ENCODE measurements at places on chromosomes 16 and 17.
A peak's percentile ranks its signal among the peaks of the same experiment; 100 is the strongest.

DNA sequence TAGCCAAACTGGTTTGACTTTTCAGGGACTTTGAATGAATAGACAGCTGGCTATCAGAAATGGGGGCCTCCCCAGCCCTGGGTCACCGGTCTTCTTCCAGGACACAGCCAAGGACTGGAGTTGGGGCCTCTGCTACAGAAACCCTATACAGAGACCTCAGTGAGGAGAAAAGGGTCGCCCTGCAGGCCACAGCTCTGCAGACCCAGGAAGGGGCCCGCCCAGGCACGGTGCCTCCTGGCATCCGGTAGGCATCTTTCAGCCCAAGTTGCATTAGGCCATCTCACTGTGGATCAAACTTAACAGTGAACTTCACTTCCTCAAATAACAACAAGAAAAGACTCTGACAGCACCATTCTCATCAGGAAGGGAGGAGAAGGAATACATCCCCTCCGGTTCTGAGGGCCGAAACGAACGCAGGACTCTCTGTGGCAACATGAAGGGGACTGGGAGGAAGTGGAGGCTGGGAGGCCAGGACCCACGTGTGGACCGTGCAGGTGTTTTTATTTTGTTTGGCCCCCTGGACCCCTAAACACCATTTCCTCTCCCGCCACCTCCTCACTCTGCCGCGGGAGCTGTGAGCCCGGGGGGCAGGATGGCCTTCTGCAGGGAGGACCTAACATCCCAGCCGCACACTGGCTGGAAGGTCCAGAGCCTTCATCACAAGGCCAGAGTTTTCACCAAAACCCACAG lies 7.2 kb downstream of the SLC38A10 start:
- DNase-seq: no peak

- DNase-seq: no peak
Measured at GRCh38 chr16:56193951-56194726, 2.9 kb downstream of the GNAO1 start.

- DNase-seq: no peak
Measured at GRCh38 chr17:62852195-62852594, 44.1 kb upstream of the MARCHF10 start.

DNA sequence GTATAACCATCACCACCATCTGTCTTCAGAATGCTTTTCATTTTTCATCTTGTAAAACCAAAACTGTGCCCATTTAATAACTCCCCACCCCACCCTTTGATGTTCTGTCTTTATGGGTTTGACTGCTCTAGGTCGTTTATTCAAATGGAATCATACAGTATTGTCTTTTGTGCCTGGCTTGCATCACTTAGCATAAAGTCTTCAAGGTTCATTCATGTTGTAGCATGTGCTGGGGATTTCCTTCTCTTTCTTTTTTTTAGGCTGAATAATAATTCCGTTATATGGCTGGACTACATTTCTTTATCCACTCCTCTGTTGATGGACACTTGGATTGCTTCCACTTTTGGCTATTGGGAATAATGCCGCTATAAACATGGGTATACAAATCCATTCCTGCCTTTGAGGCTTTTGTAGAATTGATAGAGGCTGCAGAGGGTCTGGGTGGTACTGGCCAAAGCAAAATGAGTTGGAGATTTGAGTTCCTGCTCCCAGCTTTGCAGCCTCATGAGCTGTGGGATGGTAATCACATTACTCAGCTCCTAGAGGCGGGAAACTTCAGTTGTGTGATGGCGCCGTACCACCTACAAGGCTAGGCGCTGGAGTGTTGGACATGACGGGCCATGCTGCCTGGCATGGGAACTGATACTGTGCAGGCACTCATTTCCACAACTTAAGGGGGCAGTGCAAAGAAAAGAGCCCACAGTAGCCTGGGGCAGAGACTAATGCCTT lies 64.8 kb downstream of the CLEC16A start:
- DNase-seq: no peak

DNA sequence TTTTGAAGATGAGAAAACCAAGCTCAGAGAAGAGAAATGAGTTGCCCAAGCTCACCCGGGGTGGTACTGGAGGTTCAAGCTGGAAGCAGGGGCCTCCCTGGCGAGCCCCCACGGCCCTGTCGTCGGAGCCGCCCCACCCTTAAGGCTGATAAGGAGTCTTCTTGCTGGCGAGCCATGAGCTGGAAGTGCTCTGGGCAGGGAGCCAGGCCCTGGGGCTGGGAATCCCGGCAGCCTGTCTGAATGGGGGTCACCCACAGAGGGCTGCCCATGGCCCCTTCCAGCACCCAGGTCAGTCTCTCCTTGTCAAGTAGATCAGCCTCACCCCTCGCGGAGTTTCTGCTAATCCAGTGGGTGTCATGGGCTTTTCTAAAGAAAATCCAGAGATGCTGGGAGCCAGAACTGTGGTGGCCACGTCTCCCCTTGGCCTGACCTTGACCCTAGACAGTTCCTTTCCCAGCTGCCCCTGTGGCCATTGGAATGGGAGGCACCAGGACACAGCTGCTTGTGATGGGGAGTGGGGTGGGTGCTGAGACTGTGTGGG lies 1.2 kb upstream of the P2RX1 start:
- peak; percentile 19 for DNase-seq

DNA sequence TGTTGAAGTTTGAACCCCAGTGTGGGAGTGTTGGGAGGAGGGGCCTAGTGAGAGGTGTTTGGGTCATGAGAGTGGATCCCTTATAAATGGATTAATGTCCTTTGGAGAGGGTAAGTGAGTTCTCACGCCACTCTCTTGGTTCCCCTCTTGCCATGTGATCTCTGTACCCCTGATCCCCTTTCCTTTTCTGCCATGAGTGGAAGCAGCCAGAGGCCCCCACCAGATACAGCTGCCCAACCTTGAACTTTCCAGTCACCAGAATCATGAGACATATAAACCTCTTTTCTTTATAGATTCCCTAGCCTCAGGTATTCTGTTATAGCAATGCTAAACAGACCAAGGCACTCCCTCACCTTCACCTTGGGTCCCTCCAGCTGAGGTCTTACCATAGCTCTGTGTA lies 7.4 kb downstream of the SLC6A2 start:
- DNase-seq: no peak

DNA sequence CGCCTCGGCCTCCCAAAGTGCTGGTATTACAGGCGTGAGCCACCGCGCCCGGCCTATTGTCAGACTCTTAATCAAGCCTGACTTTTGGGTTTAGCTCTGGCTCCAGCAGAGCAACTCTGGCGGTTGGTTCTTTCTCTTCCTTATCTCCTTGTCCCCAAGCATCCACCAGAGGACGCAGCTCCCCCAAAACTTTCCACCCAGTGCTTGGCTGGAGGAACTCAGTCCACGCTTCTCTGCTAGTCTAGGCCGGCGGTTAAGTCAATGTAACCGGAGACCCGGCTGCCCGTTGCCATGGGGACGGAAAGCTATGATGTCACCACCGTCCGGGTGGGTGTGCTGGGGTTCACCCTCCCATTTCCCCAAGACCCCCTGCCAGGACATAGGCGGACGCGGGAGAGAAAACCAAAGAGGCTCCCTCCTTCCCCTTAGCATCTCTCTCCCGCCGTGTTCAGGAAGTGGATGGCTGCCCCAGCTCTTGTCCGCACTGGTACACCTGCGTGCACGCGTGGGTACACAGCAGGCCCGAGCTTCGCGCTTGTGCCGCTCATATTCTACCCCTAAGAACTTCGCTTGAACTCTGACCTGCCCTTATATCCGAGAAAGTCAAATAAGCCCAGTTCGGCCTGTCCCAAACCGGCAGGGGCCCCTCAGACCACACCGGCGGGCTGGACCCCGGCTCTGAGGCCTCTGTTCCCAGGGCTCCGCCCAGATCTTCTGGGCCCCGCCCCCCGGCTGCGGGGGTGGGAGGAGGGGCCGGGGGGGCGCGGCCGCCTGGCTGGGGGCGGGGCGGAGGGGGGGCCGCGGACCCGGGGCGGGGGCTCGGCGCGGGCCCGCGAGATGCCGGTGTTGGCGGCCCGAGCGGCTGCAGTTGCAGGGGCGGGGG lies at the start of gene RND2:
Gene RND2 (plus strand): TSS at position 825 of the 883 bp plus-strand sequence. CDS start 117 bp downstream, outside the sequence.
- peak; percentile 94 for DNase-seq

- no peak for DNase-seq
Measured at GRCh38 chr17:7224661-7225111, 4.9 kb downstream of the ACADVL start.

DNA sequence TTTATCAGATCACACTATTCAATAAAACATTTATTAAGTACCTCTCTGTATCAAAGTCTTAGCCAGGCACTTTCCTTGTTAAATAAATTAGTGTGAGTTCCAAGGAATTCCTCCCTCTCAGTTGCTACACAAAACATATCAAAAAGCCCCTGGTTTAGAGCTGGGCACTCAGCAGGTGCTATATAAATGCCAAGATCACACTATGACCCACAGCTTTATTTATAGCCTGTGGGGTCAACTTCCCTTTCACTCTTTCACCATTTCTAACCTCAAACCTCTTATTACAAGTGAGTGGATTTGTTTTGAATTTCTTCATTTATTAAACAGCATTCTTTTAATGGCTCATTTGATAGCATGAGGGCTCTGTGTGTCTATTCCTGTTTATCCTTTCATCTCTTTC lies 112.6 kb upstream of the MPHOSPH6 start:
- DNase-seq: no peak

- DNase-seq: peak; percentile 50
Measured at GRCh38 chr16:54027062-54027461, 259.5 kb downstream of the IRX3 start.

DNA sequence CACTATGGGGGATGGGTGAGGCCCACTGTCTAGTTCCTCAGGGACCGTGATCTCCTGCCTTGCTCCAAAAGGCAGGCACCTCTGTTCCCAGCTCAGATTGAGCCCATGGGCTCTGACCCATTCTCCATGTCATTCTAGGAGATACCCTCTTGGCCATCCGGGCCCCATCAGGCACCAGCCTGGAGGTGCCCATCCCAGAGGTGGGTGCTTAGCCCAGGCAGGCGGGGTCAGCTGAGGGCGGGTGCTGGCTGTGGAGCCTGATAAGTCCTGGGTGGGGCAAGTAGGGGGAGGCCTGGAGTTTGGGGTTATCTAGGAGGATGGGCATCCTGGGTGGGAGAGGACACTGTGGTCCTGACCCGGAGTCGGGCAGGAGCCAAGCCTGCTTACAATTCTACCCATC lies 2.3 kb downstream of the E2F4 start:
- no peak for DNase-seq

DNA sequence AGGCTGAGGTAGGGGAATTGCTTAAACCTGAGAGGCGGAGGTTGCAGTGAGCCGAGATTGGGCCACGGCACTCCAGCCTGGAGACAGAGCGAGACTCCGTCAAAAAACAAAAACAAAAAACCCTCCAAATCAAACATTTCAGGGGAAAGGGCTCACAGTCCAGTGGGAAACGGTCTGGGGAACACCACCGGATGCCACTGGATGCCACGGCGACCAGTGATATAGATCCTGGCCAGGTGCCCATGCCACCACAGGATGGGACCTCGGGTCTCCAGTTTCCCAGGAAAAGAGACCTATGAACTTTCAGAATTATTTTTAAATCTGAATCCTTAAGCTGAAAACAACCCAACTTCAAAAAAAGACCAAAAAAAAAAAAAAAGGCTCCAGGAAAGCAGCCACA lies 12.3 kb downstream of the CEP131 start:
- DNase-seq: no peak

DNA sequence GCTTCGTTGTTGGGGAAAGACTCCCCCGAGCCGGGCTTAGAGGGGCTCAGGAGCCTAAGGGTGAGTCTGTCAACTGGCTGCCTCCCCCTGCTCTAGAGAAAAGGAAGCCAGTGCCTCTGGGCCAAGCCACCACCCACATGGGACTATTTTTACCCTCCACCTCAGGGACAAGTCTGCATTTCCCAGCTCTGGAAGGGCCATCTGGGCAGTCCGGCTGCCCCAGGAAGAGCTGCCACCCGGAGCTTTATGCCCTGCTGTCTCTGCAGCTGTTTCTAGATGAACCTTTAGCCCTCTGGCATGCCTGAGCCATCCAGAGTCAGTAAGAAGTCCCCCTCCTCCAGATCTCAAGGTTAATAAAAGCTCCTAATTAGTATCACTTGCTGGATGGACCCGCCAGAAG lies 5.3 kb upstream of the RPRML start:
- DNase-seq: no peak

- no peak for DNase-seq
Measured at GRCh38 chr16:1347286-1347855, 4.3 kb downstream of the TSR3 start.

DNA sequence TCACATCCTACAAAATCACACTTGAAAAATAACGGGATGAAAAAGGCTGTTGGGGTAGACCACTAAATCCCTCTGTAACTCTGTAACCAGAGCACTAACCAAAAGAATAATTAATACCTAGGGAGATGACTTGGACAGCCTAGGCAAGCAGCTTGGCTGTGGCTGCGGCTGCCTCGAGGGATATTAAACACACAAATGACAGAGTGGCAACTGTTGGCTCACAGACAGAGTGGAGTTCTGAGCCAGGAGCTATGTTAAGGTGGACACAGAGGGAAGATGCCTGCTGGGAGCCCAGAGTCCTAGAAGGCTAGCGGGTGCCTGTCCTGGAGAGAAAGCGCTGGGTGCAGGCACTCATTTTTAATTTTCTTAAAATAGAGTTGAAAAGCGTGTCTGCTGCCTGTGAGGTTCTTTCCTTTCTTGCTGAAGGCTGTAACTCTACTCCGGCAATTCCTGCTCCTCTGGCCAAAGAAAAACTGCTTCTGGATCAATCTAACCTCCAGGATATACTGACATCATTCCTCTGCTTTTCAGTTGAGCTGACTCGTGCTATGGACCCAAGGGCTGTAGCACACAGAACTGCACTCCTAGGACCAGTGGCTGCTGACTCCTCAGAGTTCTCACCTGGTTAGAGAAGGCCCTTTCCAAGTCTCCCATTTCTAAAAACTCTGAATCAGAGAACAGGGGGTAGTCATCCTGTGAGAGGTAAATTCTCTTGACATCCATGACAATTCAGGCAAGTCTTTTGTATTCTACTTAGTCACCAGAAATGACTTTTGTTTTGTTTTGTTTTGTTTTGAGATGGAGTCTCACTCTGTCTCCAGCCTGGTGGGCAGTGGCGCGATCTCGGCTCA lies 147.9 kb downstream of the STX8 start:
- DNase-seq: no peak

- no peak for DNase-seq
Measured at GRCh38 chr17:15284107-15284506, 19.0 kb upstream of the PMP22 start.

Measured in Calu3 (cell line).